ENCODE measurements at places on chromosomes 3 and 15.

- DNase-seq = no peak
Observed at GRCh38 chr3:69330891-69331400, 54.9 kb downstream of the FRMD4B start.

GRCh38 chr3:31934018-31934417 lies 47.0 kb downstream of the OSBPL10 start:
- no peak for DNase-seq

DNA sequence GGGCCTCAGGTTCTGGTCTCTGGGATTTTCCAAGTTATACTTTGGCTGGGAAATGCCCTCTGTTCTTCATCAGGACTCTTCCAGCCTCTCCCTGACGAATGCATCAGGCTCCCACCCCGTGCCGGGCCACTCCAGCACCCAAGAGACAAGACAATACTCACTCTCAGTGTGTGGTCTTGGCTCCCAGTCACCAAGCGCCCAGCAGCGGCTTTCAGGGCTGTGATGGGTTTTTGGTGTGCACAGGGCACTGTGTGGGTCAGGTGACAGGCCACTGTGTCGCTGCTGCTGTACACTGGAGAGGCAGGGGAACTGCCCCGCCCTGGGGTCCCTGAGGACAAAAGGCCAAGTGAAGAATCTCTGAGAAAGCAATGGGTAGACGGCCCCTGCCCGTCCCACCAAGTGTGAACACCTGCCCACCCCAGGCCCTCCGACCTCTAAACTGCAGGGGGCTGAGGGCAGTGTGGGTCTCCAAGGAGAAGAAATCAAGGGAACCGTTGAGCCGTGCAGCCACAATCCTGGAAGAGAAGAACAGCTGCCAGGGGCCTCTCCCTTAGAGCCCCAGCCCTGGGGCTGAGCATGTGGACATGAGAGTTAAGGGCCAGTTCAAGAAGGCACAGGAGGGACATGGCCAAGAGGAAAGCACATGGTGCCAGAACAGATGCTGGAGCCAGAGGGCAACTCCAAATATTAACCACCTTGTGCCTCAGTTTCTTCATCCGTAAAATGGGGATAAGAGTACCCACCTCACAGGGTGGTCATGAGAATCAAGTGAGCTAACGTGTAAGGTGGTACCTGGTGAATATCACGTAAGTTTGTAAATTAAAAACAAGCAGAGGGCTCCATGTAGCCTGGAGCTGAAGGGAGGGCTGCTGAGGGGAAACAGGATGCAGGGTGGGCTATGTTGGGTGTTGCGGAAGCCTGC lies 34.1 kb downstream of the PTPN23 start:
- DNase-seq = no peak

DNA sequence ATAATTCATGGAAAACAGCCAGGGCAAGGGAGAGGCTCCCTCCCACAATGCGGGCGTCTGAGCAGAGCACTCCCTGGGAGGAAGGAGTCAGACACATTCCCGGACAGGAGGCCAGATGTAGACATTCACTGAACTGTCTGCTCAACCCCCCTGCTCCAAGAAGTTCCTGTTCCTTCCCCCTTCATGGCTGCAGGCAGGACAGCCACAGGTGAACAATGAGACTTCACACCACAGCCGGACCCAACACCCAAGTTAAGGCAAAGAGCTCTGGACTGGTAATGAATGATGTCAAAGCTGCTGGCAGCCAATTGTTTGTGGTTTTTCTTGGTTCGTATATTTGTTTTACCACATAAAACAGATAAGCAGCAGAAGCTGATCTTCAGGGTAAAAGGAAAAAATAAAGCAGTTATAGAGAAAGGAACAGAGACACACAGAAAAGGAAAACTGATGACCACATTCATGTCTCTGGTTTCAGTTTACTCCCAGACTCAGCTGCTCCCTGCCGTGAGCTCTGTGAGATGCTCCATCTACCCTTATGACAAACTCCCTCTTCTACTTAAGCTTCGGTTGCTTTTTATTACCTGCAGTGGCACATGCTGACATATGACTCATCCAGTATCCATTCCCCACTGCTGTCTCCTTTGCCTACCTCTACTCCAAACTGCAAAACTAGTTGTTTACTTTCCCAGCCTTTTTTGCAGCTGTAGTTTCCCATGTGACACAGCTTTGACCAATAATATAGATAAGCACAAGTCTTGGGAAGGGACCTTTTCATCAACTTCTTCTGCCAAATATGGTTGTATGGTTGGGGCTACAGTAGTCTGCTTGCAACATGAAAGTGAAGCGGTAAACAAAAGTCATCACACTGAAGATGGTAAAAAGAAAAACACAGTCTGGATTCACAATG lies 33.1 kb downstream of the DZIP1L start:
- DNase-seq = no peak

DNA sequence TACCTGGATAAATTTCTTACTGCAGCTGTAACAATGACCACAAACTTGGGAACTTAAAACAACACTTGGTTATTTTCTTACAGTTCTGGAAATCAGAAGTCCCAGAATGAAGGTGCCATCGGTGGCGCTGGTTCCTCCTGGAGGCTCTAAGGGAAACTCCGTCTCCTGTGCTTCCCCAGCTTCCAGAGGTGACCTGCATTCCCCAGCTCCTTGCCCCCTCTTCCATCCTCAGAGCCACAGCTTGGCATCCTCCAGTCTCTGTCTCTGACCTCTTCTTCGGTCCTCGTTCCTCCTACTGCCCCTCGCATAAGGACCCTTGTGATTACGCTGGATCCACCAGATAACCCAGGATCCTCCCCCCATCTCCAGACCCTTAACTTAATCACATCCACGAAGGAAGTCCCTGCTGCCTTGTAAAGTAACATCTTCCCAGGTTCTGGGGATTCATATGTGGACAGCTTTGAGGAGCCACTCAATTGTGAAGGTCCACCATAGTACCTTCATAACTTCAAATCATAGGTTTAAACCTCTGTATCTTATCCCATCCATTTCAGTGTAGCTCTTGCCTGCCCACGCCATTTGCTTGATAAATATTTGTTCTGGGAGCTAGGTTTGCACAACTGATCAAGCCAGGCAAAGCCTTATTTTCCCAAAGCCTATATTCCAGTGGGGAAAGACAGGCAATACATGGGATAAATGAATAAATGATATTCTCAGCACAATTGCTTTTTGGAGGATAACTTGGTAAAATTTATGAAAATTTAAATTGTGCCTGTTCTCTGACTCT lies 34.8 kb downstream of the KLF15 start:
- no peak for DNase-seq

- DNase-seq = no peak
Observed at GRCh38 chr15:63232943-63233342, 43.5 kb downstream of the RAB8B start.

Data from stimulated activated CD4-positive, alpha-beta T cell treated with anti-CD3 and anti-CD28 coated beads, Interleukin-12 subunit alpha, Interleukin-12 subunit beta, amount 100 ng/mL, for 24 hours (primary cell).